Suprapubic skin (tissue), 4 donors: ENCODE measurements at places on chromosomes 4 and X.

DNA sequence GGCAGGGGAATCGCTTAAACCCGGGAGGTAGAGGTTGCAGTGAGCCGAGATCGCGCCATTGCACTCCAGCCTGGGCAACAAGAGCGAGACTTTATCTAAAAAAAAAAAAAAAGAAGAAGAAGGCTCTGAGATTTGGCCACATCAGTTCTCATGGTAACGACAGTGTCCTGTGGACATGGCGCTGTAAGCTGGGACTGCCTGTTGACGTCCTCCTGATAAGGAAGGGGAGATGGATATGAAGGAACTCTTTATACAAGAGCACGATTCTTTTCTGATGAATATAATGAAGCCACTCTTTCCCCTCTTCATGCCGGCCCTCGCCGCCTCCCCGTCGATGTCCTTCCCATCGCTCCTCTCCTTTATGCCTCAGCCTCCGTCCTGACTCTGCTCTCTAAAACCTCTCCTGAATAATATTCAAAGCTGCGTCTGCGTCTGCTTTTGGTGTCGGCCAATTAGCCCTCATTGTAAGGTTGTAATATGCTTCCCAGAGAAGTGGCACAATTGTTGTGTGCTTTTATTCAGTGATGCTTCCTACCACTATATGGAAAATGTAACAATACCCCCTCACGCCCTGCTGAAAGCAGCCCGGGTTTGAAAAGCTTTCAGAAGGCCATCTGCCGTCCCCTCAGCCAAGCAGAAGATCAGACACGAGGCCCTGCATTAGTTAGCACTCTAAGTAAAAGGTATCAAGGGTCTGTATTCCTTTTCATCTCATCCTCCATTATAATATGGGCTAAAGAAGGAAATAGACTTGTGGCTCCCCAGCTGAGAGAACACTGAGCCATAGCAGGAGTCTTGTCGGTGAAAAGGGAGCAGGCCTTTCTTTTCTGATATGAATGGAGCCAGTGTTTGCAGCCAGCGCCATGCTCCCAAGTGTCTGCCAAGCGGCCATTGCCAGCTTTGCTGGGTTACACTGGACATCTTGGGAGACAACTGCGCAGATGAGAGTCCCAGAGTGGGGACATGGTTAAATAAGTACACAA, 22.1 kb upstream of the SCOC start:
- no peak overlapping the region for H3K27ac ChIP-seq
- no peaks in the 10 kb centered on the region for H3K4me1 ChIP-seq
- no peaks in the 10 kb centered on the region for H3K27me3 ChIP-seq
- no peaks in the 10 kb centered on the region for H3K36me3 ChIP-seq
- H3K4me3 ChIP-seq: no peak overlapping the region
- DNase-seq: no peak

DNA sequence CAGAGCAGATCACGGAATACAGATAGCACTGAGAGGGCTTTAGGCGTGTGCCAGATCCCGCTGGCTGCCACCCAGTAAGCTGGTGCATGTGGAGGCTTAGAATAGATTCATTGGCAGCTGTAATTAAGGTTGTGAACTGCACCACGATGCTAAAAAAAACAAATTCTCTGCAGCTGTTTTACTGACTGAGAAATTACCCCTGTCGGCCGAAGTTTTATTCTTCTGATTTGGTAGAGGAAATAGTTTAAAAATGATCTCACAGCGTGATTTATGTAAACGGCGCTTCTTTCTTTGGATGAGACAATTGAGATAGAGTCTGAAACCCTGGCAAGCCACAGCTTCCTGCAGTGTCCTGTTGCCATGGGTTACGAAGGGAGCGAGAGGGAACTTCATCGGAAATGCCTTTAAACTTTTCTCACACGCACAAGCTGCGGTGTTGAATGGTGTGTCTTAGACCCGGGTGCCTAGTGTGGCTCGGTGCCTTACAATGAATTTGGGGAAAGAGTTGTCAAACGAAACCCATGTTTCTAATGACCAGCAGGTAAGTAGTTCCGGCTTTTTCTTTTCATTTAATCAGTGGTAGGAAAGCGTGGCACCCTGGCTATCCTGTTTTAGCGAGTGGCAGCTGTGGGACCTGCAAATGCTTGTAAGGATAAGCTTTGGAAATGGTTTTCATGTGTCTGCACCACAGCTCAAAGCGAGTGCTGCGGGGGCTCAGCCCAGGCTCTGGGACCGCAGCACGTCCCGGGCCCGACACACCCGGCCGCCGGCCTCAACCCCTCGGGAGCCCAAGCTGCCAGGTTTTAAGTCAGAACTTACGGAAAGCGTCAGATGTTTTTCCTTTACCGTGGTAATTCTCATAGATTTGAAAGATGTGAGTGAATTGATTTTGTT, 71.7 kb upstream of the HGFAC start:
- DNase-seq: no peak
- H3K4me3 ChIP-seq: peak overlapping the region; percentile 15
- H3K27ac ChIP-seq: no peak overlapping the region
- no peaks in the 10 kb centered on the region for H3K27me3 ChIP-seq
- peaks cover 34% of the 10 kb centered on the region for H3K4me1 ChIP-seq

GRCh38 chrX:15679246-15679645, 14.6 kb upstream of the CLTRN start:
- no peaks in the 10 kb centered on the region for H3K27me3 ChIP-seq
- no peak overlapping the region for H3K27ac ChIP-seq
- H3K4me1 ChIP-seq: peaks cover 10% of the 10 kb centered on the region

DNA sequence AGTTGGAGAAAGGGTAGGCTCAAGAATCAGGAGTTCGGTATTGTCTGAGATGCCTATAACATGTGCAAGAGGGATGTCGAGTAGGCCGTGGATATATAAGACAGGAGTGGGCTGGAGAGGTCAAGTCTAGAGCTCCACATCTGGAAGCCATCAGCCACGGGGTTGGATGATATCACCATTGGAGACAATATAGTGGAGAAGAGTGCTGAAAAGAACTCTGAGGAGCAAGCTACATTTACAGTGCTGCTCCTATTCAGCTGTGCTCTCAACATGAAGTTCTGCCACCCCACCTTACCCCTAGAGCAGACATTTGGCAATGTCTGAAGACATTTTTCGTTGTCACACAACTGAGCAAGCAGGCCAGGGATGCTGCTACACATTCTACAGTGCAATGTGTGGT, 20.9 kb upstream of the PLAC1 start:
- H3K27me3 ChIP-seq: no peaks in the 10 kb centered on the region
- H3K36me3 ChIP-seq: no peaks in the 10 kb centered on the region
- no peak overlapping the region for H3K4me3 ChIP-seq
- no peak for DNase-seq

- no peak overlapping the region for H3K27ac ChIP-seq
- no peaks in the 10 kb centered on the region for H3K36me3 ChIP-seq
- H3K4me1 ChIP-seq: no peaks in the 10 kb centered on the region
- no peak overlapping the region for H3K4me3 ChIP-seq
Measured at GRCh38 chr4:76280488-76281441, 25.8 kb upstream of the STBD1 start.

GRCh38 chrX:22959204-22959920, 40.4 kb upstream of the DDX53 start:
- no peak overlapping the region for H3K4me3 ChIP-seq
- no peak overlapping the region for H3K27ac ChIP-seq
- no peak for DNase-seq
- no peaks in the 10 kb centered on the region for H3K4me1 ChIP-seq
- no peaks in the 10 kb centered on the region for H3K36me3 ChIP-seq

- H3K4me3 ChIP-seq: no peak overlapping the region
- H3K4me1 ChIP-seq: peaks cover 12% of the 10 kb centered on the region
- H3K27me3 ChIP-seq: no peaks in the 10 kb centered on the region
- H3K27ac ChIP-seq: no peak overlapping the region
Measured at GRCh38 chr4:3346146-3346545, 53.3 kb downstream of the RGS12 start.

GRCh38 chr4:180219080-180219479, 2024.1 kb upstream of the TENM3 start:
- H3K27ac ChIP-seq: no peak overlapping the region
- no peak overlapping the region for H3K4me3 ChIP-seq
- no peaks in the 10 kb centered on the region for H3K27me3 ChIP-seq

GRCh38 chr4:4182835-4183568, 43.7 kb downstream of the OTOP1 start:
- no peak overlapping the region for H3K27ac ChIP-seq
- H3K36me3 ChIP-seq: no peaks in the 10 kb centered on the region
- no peak for DNase-seq
- no peak overlapping the region for H3K4me3 ChIP-seq
- peaks cover 12% of the 10 kb centered on the region for H3K27me3 ChIP-seq

- no peaks in the 10 kb centered on the region for H3K36me3 ChIP-seq
- DNase-seq: no peak
- no peaks in the 10 kb centered on the region for H3K27me3 ChIP-seq
- no peak overlapping the region for H3K4me3 ChIP-seq
- no peak overlapping the region for H3K27ac ChIP-seq
Measured at GRCh38 chr4:67055319-67055718, 490.0 kb downstream of the CENPC start.

- peak overlapping the region; percentile 53 for H3K27ac ChIP-seq
- no peak for DNase-seq
- no peaks in the 10 kb centered on the region for H3K27me3 ChIP-seq
- no peak overlapping the region for H3K4me3 ChIP-seq
- H3K4me1 ChIP-seq: peaks cover 20% of the 10 kb centered on the region
Measured at GRCh38 chr4:128468123-128468989, 180.7 kb upstream of the PGRMC2 start.

DNA sequence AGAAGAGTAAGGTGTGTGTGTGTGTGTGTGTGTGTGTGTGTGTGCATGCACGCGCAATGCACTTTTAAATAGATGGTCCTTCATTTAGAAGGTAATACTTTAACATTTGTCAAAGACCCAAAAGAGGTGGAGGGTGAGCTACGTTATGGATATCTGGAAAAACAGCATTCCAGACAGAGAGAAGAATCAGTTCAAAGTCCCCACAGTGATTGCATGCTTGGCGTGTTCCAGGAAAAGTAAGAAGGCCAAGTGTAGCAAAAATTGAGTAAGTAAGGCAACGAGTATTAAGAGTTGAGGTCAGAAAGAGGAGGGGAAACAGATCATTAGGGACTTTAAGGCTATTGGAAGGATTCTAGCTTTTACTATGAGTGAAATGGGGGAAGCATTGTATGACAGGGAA, 21.9 kb upstream of the GABRE start:
- no peaks in the 10 kb centered on the region for H3K36me3 ChIP-seq
- H3K4me3 ChIP-seq: no peak overlapping the region
- H3K27me3 ChIP-seq: no peaks in the 10 kb centered on the region
- DNase-seq: no peak
- H3K4me1 ChIP-seq: no peaks in the 10 kb centered on the region

- no peak for DNase-seq
- no peak overlapping the region for H3K4me3 ChIP-seq
- no peak overlapping the region for H3K27ac ChIP-seq
Measured at GRCh38 chrX:1323315-1323714, 13.3 kb upstream of the IL3RA start.

GRCh38 chr4:111022758-111023157, 399.9 kb upstream of the PITX2 start:
- H3K27ac ChIP-seq: no peak overlapping the region
- no peaks in the 10 kb centered on the region for H3K27me3 ChIP-seq
- no peak overlapping the region for H3K4me3 ChIP-seq
- no peak for DNase-seq
- no peaks in the 10 kb centered on the region for H3K4me1 ChIP-seq

GRCh38 chr4:6991771-6992557, 51.2 kb upstream of the TADA2B start:
- DNase-seq: no peak
- peaks cover 30% of the 10 kb centered on the region for H3K36me3 ChIP-seq
- peaks cover 57% of the 10 kb centered on the region for H3K4me1 ChIP-seq
- peak overlapping the region; percentile 25 for H3K4me3 ChIP-seq
- H3K27me3 ChIP-seq: no peaks in the 10 kb centered on the region

- no peak overlapping the region for H3K27ac ChIP-seq
- no peak overlapping the region for H3K4me3 ChIP-seq
- no peaks in the 10 kb centered on the region for H3K36me3 ChIP-seq
- no peaks in the 10 kb centered on the region for H3K4me1 ChIP-seq
- no peaks in the 10 kb centered on the region for H3K27me3 ChIP-seq
- no peak for DNase-seq
Measured at GRCh38 chr4:183328832-183329231, 6.6 kb upstream of the CLDN24 start.

DNA sequence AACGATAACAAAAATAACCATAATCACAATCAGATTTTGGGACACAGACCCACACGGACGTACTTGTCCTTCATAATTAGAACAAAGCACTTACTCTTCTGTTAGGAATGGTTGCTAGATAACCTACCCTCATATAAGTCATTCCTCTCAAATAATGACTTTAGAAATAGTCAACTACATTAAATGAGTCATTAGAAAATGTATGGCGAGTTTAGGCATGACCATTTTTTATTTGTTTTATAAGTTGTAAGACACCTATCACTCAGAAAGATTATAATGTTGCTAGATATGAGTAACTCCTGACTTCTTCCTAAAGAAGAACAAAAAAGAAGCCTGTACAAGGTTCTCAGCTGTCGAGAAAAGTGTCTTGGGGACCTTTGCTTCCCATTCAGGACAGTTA, 1637.5 kb upstream of the PCDH7 start:
- no peak overlapping the region for H3K27ac ChIP-seq
- DNase-seq: no peak
- H3K4me1 ChIP-seq: no peaks in the 10 kb centered on the region
- H3K36me3 ChIP-seq: no peaks in the 10 kb centered on the region
- H3K4me3 ChIP-seq: no peak overlapping the region
- H3K27me3 ChIP-seq: no peaks in the 10 kb centered on the region

GRCh38 chrX:21376636-21377035, 2.4 kb downstream of the CNKSR2 start:
- peaks cover 10% of the 10 kb centered on the region for H3K27me3 ChIP-seq
- H3K27ac ChIP-seq: no peak overlapping the region
- no peaks in the 10 kb centered on the region for H3K36me3 ChIP-seq

- DNase-seq: no peak
- H3K4me1 ChIP-seq: no peaks in the 10 kb centered on the region
- no peak overlapping the region for H3K27ac ChIP-seq
- H3K36me3 ChIP-seq: no peaks in the 10 kb centered on the region
Measured at GRCh38 chrX:130158311-130158710, 7.3 kb downstream of the AIFM1 start.

DNA sequence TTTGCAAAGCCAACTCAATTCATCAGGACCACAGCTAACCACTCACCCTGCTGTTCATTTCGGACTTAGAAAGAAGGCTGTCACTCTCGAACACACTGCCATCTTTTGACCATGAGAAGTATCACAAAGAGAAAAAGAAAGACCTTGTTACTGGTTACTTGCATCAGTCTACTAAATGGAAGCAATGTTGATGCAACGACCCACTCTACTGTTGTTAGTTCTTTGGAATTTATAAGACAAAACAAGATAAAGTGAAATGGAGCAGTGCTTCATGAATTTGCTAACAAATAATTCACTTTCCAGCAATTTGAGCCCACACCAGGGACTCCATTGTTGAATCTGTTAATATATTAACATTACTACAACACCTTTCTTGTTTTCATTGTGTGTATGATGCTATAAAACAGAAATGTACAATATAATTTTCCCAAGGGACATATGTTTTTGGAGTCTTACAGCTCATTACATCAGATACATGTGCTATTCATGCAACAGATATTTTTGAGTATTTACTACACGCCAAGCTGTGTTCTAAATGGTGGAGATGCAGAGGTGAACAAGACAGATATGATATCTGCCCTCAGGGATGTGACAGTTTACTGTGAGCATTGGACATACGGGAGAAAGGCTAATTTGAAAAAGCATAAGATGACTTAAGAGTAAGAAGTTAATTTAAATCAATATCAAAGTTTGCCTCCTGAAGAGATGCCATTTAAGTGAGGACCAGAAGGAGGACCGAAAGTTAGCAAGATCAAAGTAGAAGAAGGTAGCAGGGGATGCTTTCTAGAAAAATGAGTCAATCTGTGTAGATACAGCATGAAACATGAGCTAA, 87.2 kb downstream of the AREG start:
- H3K27ac ChIP-seq: no peak overlapping the region
- H3K4me3 ChIP-seq: no peak overlapping the region
- no peak for DNase-seq
- no peaks in the 10 kb centered on the region for H3K4me1 ChIP-seq
- no peaks in the 10 kb centered on the region for H3K36me3 ChIP-seq
